Stimulated activated CD4-positive, alpha-beta T cell treated with anti-CD3 and anti-CD28 coated beads, Interleukin-2, amount 100 ng/mL, for 24 hours (primary cell): ENCODE measurements at places on chromosomes 3 and 15.

DNA sequence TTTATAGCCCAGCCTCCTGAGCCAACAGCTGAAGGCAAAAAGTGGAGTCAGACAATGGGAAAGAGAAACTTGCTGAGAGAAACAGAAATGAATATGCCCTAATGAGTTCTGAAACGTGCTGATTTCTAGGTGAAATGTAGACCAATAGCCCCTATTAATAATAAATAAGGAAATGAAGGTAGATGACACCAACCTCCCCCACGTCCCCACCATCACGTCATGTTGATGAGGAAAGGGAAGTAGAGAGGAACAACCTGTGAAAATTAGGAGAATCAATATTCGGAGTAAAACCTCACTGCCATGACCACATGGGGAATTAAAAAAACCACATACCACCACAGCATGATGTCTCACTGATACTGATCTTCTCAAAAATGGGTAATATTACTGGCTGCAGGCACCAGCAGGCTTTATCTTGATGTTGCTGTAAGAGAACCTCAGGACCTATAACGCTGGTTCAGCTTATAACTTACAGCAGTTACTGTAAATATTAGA is 64.0 kb downstream of the KAT2B start:
- DNase-seq, result peak; percentile 54

DNA sequence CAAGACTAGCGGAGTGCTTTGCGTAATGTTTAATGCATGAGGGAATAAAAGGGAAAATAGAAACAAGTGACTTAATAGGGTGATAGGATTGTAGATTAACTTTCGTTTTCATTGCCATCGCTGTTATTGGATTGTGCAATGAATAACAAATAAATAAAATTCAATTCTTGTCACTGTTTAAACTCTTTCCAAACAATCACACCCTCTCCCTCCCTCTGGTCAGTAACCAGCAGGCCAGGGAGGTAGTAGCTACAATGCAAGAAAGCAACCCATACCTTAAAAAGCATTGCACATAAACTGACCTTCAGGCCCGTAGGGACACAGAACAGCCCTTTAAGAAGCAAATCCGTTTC is 705 bp upstream of the TFRC start:
- no peak for DNase-seq

DNA sequence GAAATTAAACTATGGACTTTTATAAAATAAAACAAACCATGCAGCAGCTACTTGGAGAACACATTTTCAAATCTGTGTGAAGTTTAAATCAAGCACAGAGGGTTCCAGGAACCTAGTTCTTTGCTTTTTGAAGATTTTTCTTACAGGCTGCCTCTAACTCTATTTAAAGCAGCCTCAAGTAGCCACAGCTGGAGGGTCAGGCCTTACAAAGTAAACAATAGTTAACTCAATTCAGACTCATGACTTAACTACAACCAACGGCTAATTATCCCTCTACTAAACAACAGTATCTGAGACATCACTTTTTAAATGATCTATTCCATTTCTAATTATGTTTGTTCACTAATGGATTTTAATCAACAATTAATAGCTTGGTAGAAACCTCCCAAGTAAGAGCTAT is 9.8 kb downstream of the LRIG1 start:
- no peak for DNase-seq

- DNase-seq, result no peak
These were observed 135.3 kb downstream of the CHL1 start for GRCh38 chr3:331881-332280.

GRCh38 chr3:179536256-179536655 is 26.5 kb upstream of the ACTL6A start:
- DNase-seq, result no peak
